GM23248 (cell line): ENCODE measurements at places on chromosomes 5 and 9. TPM values are rescaled to one million over a fixed set of nuclear protein-coding genes. Genes with fewer than 3 reads are reported as not detected.

The PPP2R2B gene
- 0.11 TPM in 1 of 2 replicates, not detected in the other for total RNA-seq

The OR1N2 gene
- not detected in 2 replicates for total RNA-seq

The WDR38 gene
- total RNA-seq = not detected in 2 replicates

The TMEFF1 gene
- 0.43 and 4.4 TPM in 2 replicates for total RNA-seq

The TRAF1 gene
- 0.38 and 0.54 TPM in 2 replicates for total RNA-seq

The RAB3C gene
- total RNA-seq = not detected in 2 replicates

The ADAMTS13 gene
- 2.1 and 2.2 TPM in 2 replicates for total RNA-seq

The SPATA24 gene
- 0.43 and 1.1 TPM in 2 replicates for total RNA-seq

The CHSY3 gene
- total RNA-seq = 2.4 and 4.2 TPM in 2 replicates

The C5orf34 gene
- total RNA-seq = 3.1 and 5.2 TPM in 2 replicates

DNA sequence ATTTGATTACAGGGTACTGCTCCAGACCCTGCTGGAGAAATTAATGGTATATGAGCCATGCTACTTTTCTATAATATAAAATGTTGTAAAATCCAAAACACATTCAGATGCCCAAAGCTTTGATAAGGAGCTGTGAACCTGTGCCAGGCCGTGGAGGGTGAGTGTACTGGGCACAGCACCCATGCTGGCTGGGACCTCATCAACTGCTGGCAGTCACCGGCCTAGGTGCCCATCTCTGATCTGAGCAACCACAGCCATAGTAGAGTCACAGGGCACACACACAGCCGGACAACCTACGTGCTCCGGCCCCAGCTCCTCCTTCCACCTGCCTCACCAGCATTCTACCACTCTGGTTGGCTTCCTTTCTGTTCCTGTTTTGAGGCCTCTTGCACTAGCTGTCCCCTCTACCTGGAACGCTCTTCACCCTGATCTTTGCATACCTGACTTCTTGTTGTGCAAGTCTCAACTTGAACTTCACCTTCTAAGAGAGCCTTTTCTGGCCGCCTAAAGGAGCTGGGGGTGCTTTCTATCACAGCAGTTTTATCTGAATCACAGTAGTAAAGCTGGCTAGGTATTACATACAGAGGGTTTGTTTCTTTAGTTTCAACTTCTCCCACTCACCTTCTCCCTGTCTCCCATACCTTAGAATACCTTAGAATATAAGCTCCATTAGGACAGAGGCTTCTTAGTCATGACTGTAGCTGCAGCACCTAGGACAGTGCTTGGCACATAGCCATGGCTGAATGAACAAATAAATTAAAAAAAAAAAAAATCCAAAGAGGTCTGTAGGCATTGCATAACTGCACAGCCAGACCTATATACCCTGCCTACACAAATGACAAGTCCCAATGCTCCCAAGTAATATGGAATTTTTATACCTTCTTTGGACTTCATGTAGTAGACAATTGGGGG lies 51.7 kb downstream of the MED27 start:
- DNase-seq = peak; percentile 22
- H3K27me3 ChIP-seq = no peaks in the 10 kb centered on the region
- H3K36me3 ChIP-seq = no peaks in the 10 kb centered on the region
- no peak overlapping the region for H3K4me3 ChIP-seq

DNA sequence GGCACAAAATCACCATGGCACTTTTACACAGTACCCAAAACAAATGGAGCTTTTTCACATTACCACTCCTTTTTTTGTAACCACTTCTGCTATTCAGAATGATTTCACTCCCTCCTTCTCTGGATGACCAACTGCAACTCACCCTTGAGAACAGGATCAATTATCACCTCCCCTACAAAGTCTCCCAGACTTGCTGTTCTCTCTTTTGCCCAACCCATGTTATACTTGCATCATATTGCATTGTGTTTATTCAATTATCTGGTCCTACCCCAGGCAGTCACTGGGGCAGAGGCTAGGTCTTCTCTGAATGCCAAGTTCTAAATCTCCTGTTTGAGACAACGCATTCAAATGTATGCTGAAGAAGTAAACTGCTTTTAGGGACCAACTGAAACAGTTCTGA lies 96.0 kb downstream of the GPR21 start:
- DNase-seq = no peak
- H3K27me3 ChIP-seq = no peaks in the 10 kb centered on the region
- no peak overlapping the region for H3K27ac ChIP-seq
- H3K4me1 ChIP-seq = no peaks in the 10 kb centered on the region
- H3K36me3 ChIP-seq = no peaks in the 10 kb centered on the region

DNA sequence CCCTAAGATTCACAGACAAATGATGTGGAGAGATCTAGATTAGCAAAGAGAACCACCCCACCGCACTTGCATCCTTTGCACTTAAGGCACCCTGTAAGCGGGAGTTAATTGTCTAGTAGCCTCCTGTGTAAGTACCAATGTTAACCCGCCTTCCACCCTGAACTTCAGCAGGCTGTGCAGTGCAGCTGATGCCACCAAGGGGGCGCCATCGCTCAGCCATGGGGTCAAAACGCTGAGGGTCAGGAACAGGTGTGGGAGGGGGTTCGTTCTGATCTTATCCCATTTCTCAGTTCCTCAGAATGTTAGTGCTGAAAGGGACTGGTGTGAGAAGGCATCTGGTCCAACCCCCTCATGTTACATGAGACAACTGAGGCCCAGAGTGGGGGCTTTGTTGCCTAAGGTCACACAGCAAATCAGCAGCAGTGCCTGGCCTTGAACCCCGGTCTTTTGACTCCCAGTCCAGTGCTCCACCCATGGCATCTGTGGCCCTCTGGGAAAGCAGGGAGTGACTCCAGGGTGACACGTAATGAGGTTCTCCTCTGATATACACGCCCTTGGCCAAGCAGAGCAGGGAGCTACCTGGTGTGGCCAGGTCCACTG lies 57.3 kb downstream of the CYFIP2 start:
- no peaks in the 10 kb centered on the region for H3K36me3 ChIP-seq
- H3K4me1 ChIP-seq = no peaks in the 10 kb centered on the region

DNA sequence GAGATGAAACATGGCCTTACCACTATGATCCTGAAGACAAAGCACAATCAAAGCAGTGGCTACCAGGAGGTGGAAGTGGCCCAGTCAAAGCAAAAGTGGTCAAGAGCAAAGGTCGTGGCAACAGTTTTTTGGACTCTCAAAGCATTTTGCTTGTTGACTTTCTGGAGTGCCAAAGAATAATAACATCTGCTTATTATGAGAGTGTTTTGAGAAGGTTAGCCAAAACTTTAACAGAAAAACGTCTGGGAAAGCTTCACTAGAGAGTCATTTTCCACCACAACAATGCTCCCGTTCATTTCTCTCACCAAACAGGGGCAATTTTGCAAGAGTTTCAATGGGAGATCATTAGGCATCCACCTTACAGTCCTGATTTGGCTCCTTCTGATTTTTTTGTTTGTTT lies 33.6 kb upstream of the MAMDC2 start:
- no peak overlapping the region for H3K4me3 ChIP-seq
- no peaks in the 10 kb centered on the region for H3K36me3 ChIP-seq
- peaks cover 27% of the 10 kb centered on the region; the same call in 1 of the 2 replicates for H3K27me3 ChIP-seq
- peaks cover 12% of the 10 kb centered on the region for H3K4me1 ChIP-seq
- DNase-seq = no peak
- no peak overlapping the region for H3K27ac ChIP-seq

- H3K27me3 ChIP-seq = no peaks in the 10 kb centered on the region
- H3K27ac ChIP-seq = peak overlapping the region; percentile 81
- H3K4me3 ChIP-seq = no peak overlapping the region
- peaks cover 38% of the 10 kb centered on the region for H3K4me1 ChIP-seq
Measured at GRCh38 chr5:169650701-169651331, 13.7 kb downstream of the DOCK2 start.

DNA sequence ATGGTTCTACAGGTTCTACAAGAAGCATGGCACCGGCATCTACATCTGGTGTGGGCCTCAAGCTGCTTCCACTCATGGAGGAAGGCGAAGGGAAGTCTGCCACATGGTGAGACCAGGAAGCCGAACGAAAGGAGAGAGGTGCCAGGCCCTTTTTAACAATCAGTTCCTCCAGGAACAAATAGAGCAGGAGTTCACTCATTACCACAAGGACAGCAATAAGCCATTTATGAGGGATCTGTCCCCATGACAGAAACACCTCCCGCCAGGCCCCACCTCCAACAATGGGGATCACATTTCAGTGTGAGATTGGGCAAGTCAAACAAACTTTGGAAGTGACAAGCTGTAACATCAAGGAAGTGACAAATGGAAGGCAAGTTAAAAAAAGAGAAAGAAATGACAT lies 95.5 kb upstream of the PTPN3 start:
- no peak overlapping the region for H3K4me3 ChIP-seq
- H3K27me3 ChIP-seq = peaks cover 27% of the 10 kb centered on the region
- no peaks in the 10 kb centered on the region for H3K4me1 ChIP-seq
- H3K36me3 ChIP-seq = no peaks in the 10 kb centered on the region

DNA sequence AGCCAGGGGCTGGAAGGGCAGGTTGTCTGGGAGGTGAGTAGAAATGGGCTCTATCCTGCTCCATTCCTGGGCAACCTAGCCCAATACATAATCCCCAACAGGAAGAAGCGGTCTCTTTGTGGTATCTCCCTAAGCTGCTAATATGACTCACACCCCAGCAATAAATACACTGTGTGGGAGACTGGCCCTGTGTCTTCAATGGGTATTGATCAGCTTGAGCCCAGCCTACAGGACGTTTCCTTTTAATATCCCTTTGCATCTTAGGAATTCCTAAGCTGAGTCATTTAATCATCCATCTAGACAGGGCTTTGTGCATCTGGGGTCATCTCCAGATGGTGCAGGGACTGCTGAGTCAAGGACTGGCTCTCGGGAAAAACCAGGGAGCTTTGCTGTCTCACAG lies 207.0 kb upstream of the PANK3 start:
- no peak overlapping the region for H3K4me3 ChIP-seq
- no peaks in the 10 kb centered on the region for H3K27me3 ChIP-seq
- H3K27ac ChIP-seq = no peak overlapping the region

- no peaks in the 10 kb centered on the region for H3K36me3 ChIP-seq
- peaks cover 5% of the 10 kb centered on the region; the same call in 1 of the 2 replicates for H3K4me1 ChIP-seq
Measured at GRCh38 chr9:135850737-135851136, 56.6 kb downstream of the CAMSAP1 start.

DNA sequence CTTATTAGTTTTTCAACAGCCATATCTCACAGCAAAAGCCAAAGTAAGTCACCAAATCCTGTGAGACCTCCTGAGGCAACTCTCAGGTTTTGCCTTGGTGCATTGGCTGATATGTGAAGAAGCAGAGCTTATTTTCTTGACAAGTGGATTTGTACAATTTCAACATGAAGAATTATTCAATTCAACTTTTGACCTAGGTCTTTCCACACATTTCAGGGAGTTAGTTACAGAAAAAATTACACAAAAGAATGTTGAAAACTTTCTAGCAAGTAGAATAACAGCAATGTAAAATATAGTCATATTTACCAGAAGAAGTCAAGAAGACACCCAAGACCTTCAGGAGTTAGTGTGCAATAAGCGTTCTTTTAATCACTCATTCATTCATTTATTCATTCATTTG lies 62.4 kb upstream of the ADRB2 start:
- no peak overlapping the region for H3K27ac ChIP-seq
- H3K27me3 ChIP-seq = 0 out of 2 replicates have a peak, but pooled peaks cover 9% of the 10 kb centered on the region
- DNase-seq = no peak
- no peaks in the 10 kb centered on the region for H3K36me3 ChIP-seq
- no peak overlapping the region for H3K4me3 ChIP-seq
